ENCODE measurements at places on chromosomes 1 and 21.

- no peaks in the 10 kb centered on the region for H3K27me3 ChIP-seq
- DNase-seq = no peak
- no peak overlapping the region for H3K27ac ChIP-seq
- peaks cover under 1% of the 10 kb centered on the region for H3K36me3 ChIP-seq
- no peak overlapping the region for H3K4me3 ChIP-seq
These were observed 28.1 kb downstream of the IL6R start for GRCh38 chr1:154433161-154433764.

DNA sequence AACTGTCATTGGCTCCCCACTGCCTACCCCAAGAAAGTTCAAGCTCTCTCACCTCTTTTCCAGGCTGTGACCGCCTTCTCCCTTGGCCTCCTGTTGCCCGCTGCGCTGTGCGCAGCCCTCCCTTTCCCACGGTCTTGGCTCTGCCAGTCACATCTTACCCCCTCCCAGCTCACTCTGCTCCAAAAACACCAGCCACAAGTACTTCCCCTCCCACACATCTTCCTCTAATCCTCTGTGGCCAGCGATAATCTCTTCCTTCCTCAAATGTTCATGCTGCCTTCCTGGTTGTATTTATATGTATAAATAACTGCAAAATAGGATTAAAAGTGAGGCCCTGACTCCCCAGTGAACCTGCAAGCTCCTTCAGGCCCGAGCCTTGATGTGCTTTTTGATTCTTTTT lies 81.8 kb downstream of the AJAP1 start:
- H3K27me3 ChIP-seq = peaks cover 10% of the 10 kb centered on the region
- no peak overlapping the region for H3K27ac ChIP-seq
- no peak overlapping the region for H3K4me3 ChIP-seq

GRCh38 chr21:46091631-46092025 lies 6.3 kb upstream of the COL6A2 start:
- H3K27ac ChIP-seq = no peak overlapping the region
- H3K27me3 ChIP-seq = peaks cover 21% of the 10 kb centered on the region
- no peak overlapping the region for H3K4me3 ChIP-seq
- H3K36me3 ChIP-seq = peaks cover 5% of the 10 kb centered on the region
- DNase-seq = peak; percentile 10

DNA sequence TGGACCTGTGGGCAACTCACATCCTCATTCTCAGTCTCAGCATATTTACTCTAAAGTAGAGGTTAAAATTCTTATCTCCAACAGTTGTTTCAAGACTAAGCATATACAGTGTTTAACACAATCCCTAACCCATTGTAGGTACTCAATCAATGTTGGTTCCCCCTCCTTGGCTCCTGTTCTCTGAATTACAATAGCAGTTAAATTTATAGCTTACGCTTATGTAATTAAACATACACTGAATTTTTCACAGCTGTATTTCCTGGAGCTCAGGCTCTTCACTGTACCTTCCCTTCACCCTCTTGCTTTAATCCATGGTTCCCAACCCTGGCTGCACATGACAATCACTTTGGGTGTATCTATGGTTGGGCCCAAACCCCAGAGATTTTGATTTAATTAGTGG lies 89.4 kb downstream of the LPAR3 start:
- peaks cover 13% of the 10 kb centered on the region for H3K27me3 ChIP-seq
- H3K4me1 ChIP-seq = peaks cover 5% of the 10 kb centered on the region
- no peaks in the 10 kb centered on the region for H3K36me3 ChIP-seq
- DNase-seq = no peak
- H3K27ac ChIP-seq = no peak overlapping the region

- peaks cover 21% of the 10 kb centered on the region for H3K27me3 ChIP-seq
- peaks cover 23% of the 10 kb centered on the region for H3K4me1 ChIP-seq
- H3K36me3 ChIP-seq = no peaks in the 10 kb centered on the region
- DNase-seq = no peak
- H3K27ac ChIP-seq = peak overlapping the region; percentile 69
- no peak overlapping the region for H3K4me3 ChIP-seq
These were observed 179.1 kb downstream of the PSMG1 start for GRCh38 chr21:39003982-39004633.

DNA sequence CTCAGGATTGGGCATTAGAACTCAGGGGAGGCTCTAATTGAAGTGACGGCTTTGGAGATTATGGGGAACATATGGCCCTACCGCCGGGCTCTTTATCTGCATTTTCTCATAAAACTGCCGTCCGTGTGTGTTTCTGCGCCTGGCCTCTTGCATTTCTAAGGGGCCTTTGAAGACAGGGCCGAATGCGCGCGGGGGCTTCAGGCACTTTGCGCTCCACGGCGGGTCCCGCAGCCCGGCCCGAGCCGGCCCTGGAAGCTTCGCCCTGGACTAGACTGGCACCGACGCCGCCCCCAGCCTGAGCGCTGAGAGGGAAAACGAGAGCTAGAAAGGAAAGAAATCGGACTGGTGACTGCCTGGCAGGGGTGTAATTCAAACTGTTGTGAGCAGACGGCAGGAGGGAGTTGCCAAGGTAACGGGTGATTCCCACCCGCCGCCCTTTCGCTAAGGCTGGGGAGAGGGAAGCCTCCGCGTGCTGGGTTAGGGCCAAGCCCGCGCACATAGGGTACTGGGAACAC lies 120.7 kb downstream of the LMX1A start:
- H3K4me3 ChIP-seq = no peak overlapping the region
- peaks cover 3% of the 10 kb centered on the region for H3K4me1 ChIP-seq
- DNase-seq = no peak
- H3K27me3 ChIP-seq = peaks cover 57% of the 10 kb centered on the region

- peaks cover 12% of the 10 kb centered on the region for H3K27me3 ChIP-seq
- H3K27ac ChIP-seq = no peak overlapping the region
- H3K4me1 ChIP-seq = no peaks in the 10 kb centered on the region
- no peak for DNase-seq
- no peak overlapping the region for H3K4me3 ChIP-seq
These were observed 106.4 kb downstream of the ETS2 start for GRCh38 chr21:38912102-38912629.

DNA sequence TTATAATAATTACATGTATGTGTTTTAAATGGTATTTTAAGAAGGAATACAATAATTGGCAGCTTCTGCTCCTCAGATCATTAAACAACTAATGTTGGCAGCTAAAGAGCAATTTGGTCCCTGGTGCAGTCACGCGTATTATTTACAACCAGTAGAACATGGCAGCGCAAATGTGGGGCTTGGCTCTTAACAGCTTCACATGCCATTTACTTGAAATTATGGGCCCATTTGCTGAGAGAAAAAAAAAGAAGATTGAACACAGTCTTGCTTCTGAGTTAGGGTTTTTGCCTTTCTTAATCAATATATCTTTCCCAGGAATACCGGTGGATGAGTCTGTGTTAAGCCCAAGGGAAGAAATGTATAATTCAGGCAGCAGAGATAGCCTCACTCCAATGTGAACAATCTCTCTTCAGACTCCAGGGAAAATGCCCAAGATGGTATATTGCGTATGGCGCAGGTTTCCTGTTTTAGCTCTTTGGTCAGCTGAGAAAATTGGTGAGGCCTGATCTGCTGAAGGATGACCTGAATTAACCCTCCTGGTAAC lies 174.5 kb downstream of the DISC1 start:
- no peaks in the 10 kb centered on the region for H3K27me3 ChIP-seq
- H3K27ac ChIP-seq = no peak overlapping the region
- no peaks in the 10 kb centered on the region for H3K4me1 ChIP-seq
- H3K4me3 ChIP-seq = no peak overlapping the region
- H3K36me3 ChIP-seq = peaks cover 31% of the 10 kb centered on the region

DNA sequence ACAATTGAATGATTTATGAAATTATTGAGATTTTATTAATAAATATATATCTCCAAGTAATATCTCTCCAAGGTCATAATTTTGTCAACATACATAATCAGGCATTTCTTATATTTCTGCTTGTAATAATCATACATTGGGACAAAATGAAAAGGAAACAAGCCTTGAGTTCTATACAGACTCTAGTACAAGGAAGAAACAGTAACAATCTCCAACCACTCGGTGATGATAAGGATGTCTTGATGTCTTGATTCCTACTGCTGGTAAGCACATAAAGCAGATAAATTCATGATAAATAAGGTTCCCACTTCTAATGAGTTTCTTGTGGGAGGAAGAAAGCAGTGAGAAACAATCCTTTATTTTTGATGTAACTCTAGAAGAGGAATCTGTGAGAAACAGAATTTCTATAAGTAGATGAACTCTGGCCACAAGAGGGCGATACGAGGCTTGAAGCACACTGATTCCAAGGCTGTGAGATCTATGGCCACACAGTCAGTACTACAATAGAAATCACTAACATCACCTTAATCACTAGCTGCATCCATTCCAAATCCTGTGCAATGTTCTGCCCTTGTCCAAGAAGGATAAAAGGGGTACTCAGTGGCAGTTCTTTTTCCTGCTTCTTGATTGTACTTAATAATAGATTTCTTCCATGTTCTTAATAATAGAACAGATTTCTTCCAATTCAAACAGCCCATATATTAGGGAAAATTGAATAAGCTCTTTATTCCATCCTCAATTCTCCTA lies 41.4 kb upstream of the LRRC8B start:
- peaks cover 3% of the 10 kb centered on the region for H3K36me3 ChIP-seq
- no peak overlapping the region for H3K4me3 ChIP-seq
- H3K27me3 ChIP-seq = peaks cover 20% of the 10 kb centered on the region
- no peak overlapping the region for H3K27ac ChIP-seq

- no peaks in the 10 kb centered on the region for H3K36me3 ChIP-seq
- H3K4me1 ChIP-seq = peaks cover 5% of the 10 kb centered on the region
- no peak overlapping the region for H3K4me3 ChIP-seq
- H3K27me3 ChIP-seq = no peaks in the 10 kb centered on the region
- no peak overlapping the region for H3K27ac ChIP-seq
These were observed 21.5 kb downstream of the RCAN1 start for GRCh38 chr21:34593423-34593822.

DNA sequence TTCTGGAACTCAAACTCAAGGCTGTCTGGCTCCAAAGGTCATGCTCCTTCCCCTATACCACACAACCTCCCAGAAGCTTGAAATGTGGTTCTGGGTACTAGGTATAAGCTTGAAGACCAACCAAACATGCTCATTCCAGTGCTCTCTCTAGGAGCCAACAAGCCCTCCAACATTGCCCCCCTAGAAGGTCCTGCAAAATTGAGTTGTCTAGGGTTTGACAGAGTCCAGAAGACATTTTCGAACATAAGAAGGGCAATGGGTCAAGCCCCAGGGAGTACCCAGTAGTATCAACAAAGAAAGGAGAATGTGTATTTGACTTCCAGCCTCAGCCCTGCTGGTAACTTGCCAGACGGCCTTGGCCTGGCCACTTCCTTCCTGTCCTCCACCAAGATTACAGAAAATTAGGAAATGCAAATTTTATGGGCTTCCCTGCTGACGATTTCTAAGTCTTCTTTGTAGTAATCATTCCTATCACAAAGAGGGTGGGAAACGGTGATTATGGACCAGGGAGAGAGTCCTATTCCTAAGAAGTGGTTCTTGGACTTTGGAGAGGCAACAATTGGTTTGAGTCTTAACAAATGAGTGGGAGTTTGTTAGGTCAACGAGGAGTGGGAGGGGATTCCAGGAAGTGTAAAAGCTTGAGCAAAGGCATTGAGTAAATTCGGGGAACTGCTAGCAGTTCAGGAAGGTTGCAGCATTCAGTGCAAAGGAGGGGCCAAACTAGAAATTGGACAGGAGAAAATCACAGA lies 18.7 kb upstream of the SLAMF1 start:
- peak overlapping the region; percentile 92 for H3K27ac ChIP-seq
- DNase-seq = peak; percentile 51
- H3K36me3 ChIP-seq = peaks cover 32% of the 10 kb centered on the region
- no peaks in the 10 kb centered on the region for H3K27me3 ChIP-seq

GRCh38 chr1:202105571-202106339 lies 17.0 kb upstream of the GPR37L1 start:
- DNase-seq = no peak
- no peaks in the 10 kb centered on the region for H3K36me3 ChIP-seq
- H3K27me3 ChIP-seq = peaks cover 10% of the 10 kb centered on the region

DNA sequence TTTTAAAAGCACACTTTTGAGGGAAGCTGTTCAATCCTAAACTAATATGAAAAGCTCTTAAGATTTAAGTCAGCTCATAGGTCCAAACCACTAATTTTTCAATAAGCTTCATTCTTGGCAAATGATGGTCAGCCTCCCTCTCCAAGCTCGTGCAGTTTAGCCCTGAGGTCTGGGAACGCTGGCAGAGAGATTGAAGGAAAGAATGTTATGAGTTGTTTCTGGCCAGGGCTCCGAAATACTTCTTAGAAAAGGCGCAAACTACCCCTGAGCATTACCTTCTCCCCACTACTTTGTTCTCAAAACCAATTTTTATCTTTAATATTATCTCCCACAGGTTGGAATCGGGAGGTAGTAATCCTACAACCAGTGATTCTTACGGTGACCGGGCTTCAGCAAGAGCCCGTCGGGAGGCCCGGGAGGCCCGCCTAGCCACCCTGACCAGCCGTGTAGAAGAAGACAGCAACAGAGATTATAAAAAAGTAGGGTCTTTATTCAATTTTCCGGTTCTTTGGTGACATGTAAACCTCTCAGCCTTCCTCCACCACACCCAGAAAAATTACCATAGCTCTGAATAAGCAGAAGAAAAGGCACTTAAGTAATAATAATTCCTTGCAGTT lies 147.7 kb downstream of the SYT2 start:
- no peak overlapping the region for H3K27ac ChIP-seq
- no peaks in the 10 kb centered on the region for H3K27me3 ChIP-seq
- H3K4me1 ChIP-seq = peaks cover 16% of the 10 kb centered on the region

DNA sequence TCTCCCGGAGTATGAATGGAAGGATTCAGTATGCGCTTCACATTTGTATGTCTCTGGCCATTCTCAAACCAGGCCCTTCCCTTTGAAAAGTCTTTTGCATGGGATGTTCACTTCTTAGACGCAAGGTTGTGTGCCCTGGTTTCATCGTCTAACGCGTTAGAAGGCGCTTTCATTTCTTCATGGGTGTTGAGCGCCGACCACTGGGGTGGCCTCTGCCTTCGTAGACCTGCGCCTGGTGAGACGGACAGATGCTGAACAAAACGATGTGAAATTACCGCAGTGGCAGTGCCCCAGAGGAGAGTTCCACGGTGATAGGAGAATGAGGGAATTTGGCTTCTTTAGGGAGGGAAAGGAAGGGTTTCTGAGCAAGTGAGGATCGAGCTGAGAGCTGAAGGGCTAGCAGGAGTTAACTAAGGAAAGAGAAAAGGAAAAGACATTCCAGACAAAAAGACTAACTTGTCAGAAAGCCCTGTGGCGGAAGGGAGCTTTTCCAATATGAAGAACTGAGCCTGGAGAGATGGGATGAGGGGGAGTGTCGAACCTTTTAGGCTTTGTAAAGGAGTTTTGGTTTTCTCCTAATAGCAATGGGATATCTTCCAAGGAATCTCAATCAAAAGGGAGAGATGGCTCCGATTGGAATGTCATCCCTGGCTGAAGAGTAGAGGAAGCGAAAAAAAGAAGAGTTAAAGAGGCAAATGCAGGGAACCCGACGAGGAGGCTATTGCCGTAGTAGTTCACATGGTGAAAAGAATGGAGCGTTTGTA lies 951 bp downstream of the GGPS1 start:
- no peaks in the 10 kb centered on the region for H3K27me3 ChIP-seq
- peak; percentile 66 for DNase-seq
- peaks cover 26% of the 10 kb centered on the region for H3K36me3 ChIP-seq
- H3K4me1 ChIP-seq = peaks cover 20% of the 10 kb centered on the region
- no peak overlapping the region for H3K27ac ChIP-seq

GRCh38 chr1:201736707-201737320 lies 92.1 kb upstream of the IPO9 start:
- no peak overlapping the region for H3K4me3 ChIP-seq
- H3K27ac ChIP-seq = no peak overlapping the region
- H3K4me1 ChIP-seq = peaks cover 11% of the 10 kb centered on the region
- no peak for DNase-seq
- peaks cover 71% of the 10 kb centered on the region for H3K27me3 ChIP-seq
- H3K36me3 ChIP-seq = no peaks in the 10 kb centered on the region

GRCh38 chr1:218376722-218377121 lies 31.6 kb downstream of the TGFB2 start:
- H3K4me3 ChIP-seq = no peak overlapping the region
- H3K36me3 ChIP-seq = no peaks in the 10 kb centered on the region
- peaks cover 9% of the 10 kb centered on the region for H3K4me1 ChIP-seq
- H3K27ac ChIP-seq = no peak overlapping the region
- peaks cover 39% of the 10 kb centered on the region for H3K27me3 ChIP-seq
- DNase-seq = no peak
